ENCODE measurements at places on chromosomes 1 and 21. TPM values are rescaled to one million over a fixed set of nuclear protein-coding genes. Genes with fewer than 3 reads are reported as not detected.
A peak's percentile ranks its signal among the peaks of the same experiment; 100 is the strongest.

RSPH1 gene
- not detected for total RNA-seq

LMX1A gene
- not detected for total RNA-seq

IL24 gene
- not detected for total RNA-seq

KCNJ15 gene
- 0.83 TPM for total RNA-seq

BARHL2 gene
- not detected for total RNA-seq

XCL2 gene
- total RNA-seq = not detected

UBE4B gene
- 74.3 TPM for total RNA-seq

DNA sequence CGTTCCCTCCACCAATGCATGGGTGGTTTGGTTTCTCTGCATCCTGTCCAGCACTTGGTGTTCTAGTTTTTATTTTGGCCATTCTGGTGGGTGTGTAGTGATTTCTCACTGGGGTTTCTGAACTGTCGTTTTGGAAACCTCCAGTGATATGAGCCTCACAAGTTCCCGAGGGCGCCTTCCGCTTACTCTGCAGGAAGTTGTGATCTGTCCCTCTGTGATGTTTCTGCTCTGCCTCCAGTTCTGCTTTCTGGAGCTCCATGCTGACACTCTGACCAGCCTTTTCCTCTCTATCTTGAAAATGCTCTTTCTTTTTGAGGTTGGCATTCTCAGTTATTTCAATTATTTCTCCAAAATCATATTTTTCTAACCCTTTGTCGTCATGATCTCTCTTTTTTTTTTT, 111.6 kb downstream of the PLD5 start:
- no peak for DNase-seq

DNA sequence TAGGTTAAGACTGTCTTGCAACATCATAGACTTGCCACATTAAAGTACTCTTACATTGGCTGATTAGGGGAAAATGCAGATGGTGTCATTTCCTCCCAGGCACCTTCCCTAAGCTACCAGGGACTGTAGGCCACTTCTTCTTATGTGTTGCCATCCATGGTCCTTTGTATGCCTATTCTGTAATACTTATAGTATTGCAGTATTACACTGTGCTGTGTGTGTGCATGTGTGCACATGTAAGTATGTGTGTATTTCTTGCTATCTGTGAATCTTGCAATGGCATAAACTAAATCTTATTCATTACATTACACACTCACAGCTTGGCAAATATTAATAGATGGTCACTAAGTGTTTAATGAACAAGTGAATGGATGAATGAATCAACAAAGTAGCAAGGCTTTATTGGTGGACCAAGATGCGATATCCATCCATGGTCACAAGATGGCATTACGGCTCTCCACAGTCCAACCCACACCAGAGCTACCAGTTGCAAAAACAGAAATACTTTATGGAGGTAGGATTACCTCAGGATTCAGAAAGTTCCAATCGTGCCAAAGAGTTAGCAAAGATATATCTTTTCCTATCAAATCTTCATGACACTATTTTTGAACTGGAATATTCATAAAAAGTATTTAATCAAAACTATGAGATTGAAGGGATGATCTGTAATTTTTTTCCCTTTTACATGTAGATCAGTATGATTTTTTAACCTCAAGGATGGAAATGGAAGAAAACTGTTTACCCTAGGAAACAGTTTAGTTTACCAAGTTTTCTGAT, 160.2 kb downstream of the DENND1B start:
- DNase-seq = no peak

GRCh38 chr1:150793221-150793620, 14.8 kb downstream of the CTSK start:
- no peak for DNase-seq

GRCh38 chr1:47424336-47424982, 8.4 kb downstream of the FOXE3 start:
- no peak for DNase-seq

- DNase-seq = peak; percentile 68
These were observed 722 bp downstream of the NPHP4 start for GRCh38 chr1:5991381-5992025.

GRCh38 chr1:182589520-182589919, 464 bp upstream of the RNASEL start:
- DNase-seq = no peak

DNA sequence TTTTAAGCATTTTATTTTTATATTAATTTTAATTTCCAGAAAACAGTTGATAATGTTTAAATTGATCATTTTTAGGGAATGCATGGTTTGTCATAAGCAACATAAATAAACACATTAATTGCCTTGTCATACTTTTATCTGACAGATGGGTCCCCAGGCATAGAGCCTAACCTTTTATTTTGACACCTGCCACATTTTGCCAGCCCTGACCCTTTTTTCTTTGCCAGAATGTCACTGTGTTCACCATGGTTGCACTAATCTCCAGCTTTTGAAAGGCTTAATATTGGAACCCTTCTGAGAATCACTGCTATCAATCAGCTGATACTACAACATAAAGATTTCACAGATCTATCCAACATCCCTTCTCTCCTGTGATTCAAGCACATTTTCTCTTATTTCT, 56.0 kb upstream of the DPYD start:
- DNase-seq = no peak

DNA sequence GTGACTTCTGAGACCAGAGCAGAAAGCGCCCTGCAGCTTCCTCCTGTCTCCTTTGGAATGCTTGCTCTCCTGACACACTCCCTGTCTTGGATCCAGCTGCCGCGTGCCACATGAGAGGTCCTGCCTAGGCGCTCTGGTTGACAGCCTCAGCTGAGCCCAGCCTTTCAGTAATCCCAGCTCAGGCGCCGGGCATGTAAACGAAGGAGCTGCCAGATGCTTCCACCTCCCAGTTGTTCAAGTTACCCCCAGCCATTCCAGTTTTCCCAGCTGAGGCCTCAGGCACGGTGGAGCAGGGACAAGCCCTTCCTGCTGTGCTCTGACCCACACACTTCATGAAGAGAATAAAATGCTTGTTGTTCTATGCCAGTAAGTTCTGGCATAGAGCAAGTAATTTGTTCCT, 14.3 kb upstream of the CD34 start:
- peak; percentile 82 for DNase-seq

GRCh38 chr1:226581650-226582330, 33.2 kb downstream of the STUM start:
- DNase-seq = no peak

DNA sequence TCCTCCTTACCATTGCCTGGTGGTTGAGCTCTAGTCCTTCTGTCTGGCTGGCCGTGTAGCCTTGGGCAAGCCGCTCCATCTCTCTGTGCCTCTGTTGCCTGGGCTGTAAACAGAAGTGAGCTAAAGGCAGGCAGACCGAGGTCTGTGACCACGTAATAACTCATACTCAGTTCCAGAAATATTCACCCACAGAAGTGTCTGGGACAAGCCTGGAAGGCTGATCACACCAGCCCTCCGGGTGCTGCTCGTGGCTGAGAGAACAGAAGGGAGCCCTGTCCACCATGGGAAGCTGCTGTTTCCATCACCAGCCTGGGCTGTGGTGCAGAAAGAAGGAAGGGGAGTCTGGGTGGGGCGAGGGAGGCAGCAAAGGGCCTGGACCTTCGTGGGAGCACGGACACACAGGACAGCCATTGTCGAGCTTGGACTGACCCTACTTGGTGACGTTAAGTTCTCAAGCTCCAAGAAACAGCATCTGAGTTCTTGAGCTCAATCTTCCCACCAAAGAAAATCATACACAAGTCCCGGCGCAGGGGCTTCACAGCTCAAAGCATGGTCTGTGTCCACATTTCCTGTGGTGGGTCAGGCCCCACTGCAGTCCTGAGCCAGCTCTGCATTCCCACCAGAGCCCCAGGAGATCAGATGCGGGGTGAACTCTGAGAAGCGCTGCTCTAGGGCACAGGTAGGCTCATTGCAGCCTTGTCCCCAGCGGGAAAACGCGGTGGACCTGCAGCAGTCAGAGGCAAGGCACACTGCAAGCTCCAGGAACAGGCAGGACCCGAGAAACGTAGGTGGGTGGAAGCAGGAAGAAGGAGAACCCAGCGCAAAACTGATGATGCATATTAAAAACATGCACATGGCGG, 61.8 kb downstream of the RUNX3 start:
- no peak for DNase-seq

DNA sequence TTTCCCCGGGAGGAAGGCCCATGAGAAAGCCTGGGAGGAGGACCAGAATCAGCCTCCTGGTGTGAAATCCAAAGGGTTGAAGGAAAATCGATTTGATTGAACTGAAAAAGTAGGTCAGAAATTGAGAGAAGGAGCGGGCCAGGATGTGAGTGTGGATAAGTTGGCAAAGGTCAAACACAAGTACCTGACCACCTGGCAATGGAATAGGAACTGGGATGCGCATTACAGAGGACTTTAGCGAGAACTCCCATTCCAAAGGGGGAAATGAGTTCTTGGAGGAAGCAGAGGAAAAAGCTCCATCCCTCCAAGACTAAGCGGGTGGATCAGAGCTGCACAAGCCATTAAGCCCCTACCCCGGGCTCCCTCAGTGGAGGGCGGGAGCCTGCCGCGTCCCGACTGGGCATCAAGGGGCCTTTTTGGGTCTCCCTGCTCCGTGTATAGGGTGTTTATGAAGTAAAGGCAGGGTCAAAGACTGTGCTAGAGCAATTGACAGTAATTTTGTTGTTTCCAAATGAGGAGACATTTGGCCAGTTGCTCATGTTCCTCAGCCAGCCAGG, 56.4 kb downstream of the TGFB2 start:
- no peak for DNase-seq

- DNase-seq = no peak
These were observed 13.3 kb upstream of the LCE5A start for GRCh38 chr1:152497273-152497672.

- no peak for DNase-seq
These were observed 34.6 kb upstream of the CD55 start for GRCh38 chr1:207286786-207287468.

DNA sequence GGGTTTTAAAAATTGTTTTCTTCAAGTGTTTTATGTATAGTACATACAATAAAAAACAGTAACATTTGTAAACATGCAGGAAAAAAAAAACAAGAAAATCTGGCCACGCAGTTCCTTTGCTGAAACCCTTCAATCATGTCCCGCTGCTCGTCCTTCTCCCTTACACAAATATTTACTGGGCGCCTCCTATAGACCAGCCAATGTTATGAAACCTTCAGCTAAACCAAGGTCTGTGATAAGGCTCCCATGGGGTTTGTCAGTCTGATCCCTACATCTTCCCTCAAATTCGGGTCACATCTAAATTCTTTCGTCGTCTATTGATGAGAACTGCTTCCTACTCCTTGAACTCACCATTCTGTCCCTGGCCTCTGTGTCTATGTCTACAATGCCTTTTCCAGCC, 583.9 kb downstream of the SMYD3 start:
- DNase-seq = no peak

DNA sequence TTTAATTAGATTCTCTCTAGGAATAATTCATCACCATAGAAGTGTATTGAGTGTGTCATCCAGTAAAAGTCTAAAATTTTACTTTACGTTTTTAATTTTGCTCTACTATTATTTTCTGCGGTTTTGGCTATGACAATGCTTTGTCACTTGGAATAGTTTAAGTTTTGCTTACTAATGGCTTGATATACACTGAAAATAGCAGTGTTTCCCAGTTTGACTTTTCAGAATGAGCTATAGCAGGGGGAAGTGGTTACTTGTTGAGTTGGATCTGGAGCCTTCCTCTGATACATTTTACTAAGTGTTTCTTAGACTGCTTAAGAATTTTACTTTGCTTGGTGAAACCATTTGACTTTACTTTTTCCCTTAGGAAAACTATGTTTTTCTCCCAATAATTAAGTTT, 5.0 kb downstream of the DNAJC16 start:
- no peak for DNase-seq
